ENCODE measurements at places on chromosomes 5 and 9. TPM values are rescaled to one million over a fixed set of nuclear protein-coding genes. Genes with fewer than 3 reads are reported as not detected.

ZNF462 gene
- total RNA-seq: 16.3 TPM

DNA sequence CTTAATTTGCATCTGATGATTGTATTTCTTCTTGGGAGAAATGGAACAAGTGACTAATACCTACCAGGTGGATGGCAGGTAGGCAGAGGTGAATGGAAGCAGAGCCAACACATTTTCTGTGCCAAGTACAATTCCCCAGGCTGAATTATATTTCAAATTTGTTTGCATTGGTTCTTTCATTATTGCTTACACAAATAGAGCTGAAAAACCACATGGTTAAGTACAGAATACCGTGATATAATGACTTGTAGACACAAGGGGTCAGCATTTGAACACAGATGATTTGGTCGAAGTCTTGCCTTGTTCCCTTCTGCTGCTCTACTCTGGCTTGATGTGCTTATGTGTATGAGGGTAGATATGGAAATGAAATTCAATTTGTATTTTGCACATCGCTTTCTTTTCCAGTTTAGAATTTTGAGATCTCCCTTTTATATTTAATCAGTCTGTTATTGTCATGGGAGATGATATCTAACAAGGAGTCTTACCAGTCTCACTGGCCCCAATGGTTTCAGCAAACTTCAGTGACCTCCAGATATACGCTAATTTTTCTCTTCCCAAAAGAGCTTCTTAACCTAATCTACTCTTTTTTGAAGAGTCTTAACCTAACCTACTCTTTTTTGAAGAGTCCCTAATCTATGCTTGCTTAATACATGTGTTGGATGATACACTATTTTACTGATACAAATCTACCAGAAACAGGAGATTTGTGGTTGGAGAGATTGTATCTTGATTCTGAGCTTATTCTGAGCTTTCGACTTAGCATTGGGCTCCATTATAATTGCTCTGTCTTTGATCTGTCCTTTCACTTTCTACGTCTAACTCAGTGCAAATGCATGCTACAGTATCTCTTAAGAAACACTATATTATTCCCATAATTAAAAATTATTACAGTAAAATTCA, 88.1 kb downstream of the PCSK1 start:
- no peak for DNase-seq
- H3K4me1 ChIP-seq: peaks cover 4% of the 10 kb centered on the region
- H3K27me3 ChIP-seq: no peaks in the 10 kb centered on the region
- no peak overlapping the region for H3K27ac ChIP-seq

- no peak overlapping the region for H3K27ac ChIP-seq
- H3K4me3 ChIP-seq: no peak overlapping the region
- no peaks in the 10 kb centered on the region for H3K36me3 ChIP-seq
- no peak for DNase-seq
- no peaks in the 10 kb centered on the region for H3K27me3 ChIP-seq
Observed at GRCh38 chr5:78843436-78843835, 141.7 kb downstream of the ARSB start.

DNA sequence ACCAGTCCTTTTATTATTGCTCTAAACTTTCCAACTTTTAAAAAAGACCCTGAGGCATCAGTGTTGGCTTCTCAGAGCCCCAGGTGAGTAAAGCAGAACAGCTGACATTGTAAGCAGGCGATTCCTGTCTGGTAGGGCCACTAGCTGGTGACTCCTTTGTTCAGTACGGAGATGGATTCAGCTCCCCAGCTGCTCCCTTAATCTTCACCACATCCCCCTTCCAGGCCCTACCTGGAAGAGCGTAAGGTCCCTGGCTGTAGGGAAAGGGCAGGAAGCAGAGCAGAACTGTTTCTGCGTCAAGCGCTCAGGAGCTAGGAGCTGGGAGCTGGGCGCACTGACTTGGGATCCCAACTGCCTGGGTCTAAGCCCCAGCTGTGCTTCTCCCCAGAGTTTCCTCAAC, 203.7 kb upstream of the TAS2R1 start:
- no peak overlapping the region for H3K27ac ChIP-seq
- H3K4me1 ChIP-seq: no peaks in the 10 kb centered on the region
- H3K4me3 ChIP-seq: no peak overlapping the region
- DNase-seq: no peak
- H3K27me3 ChIP-seq: no peaks in the 10 kb centered on the region

Data from psoas muscle (tissue), 8 donors.